Stimulated activated CD8-positive, alpha-beta memory T cell treated with anti-CD3 and anti-CD28 coated beads, Interleukin-4, amount 100 ng/mL, for 1 hour (primary cell): ENCODE measurements at places on chromosomes 2 and 18.

- DNase-seq: peak; percentile 40
Observed at GRCh38 chr2:230793572-230794359, 71.0 kb upstream of the ITM2C start.

DNA sequence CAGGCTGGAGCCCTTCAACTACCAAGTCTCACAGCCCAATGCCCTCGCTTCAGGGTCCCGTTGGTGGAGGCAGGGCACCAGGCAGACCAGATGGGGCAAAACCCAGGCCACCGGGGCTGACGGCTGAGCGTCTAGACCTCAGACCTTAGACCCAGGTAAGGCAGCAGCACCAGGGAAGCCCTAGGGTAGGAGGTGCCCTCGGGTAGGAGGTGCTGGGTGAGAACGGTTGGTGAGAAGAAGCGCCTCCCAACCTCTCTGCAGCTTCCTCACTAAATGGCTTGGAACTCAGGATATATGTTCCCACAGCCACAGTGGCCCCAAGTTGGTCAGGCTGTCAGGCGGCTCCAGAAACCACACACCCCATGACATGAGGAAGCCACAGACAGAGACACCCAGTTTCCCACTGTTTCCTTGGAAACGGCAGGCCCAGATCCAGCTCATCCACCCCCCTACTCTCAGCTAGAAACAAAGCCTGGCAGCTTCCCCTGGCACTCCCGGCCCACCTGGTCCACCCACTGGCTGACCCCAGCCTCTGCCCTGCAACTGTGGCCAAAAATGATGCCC, 13.1 kb upstream of the MLPH start:
- DNase-seq: no peak

DNA sequence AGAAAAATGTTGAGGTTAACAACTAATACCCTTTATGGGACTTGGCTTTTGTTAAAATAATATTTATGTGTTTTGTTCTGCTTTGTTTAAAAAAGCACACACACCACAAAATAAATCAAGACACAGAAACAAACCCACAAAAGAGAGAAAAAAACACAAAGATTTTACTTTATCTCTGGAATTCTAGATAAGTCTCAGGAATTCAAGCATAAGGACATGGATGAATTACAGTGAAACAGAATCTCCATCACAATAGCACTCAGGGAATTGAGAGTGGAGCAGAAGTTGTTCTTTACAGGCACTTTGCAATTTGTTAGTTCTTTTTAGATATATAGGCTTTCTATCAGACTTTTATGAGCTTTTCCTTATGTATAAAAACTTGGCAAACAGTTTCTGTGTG, 360.9 kb upstream of the ZC3H15 start:
- DNase-seq: no peak

GRCh38 chr18:44895176-44895798, 214.6 kb downstream of the SETBP1 start:
- no peak for DNase-seq
